ENCODE measurements at places on chromosomes 2 and 18. TPM values are rescaled to one million over a fixed set of nuclear protein-coding genes. Genes with fewer than 3 reads are reported as not detected.

Gene ANKRD30B
- total RNA-seq: not detected

Gene TMEM37
- 2.2 TPM for total RNA-seq

Gene CNGA3
- not detected for total RNA-seq

Gene ITGAV
- 60.1 TPM for total RNA-seq

Gene TOGARAM2
- 0.31 TPM for total RNA-seq

Gene AGXT
- total RNA-seq: 0.31 TPM

Gene CERKL
- 0.29 TPM for total RNA-seq

Gene CYTIP
- 15.8 TPM for total RNA-seq

Gene IL18R1
- 12.4 TPM for total RNA-seq

GRCh38 chr2:14756981-14757657 lies 124.6 kb downstream of the LRATD1 start:
- DNase-seq: no peak

DNA sequence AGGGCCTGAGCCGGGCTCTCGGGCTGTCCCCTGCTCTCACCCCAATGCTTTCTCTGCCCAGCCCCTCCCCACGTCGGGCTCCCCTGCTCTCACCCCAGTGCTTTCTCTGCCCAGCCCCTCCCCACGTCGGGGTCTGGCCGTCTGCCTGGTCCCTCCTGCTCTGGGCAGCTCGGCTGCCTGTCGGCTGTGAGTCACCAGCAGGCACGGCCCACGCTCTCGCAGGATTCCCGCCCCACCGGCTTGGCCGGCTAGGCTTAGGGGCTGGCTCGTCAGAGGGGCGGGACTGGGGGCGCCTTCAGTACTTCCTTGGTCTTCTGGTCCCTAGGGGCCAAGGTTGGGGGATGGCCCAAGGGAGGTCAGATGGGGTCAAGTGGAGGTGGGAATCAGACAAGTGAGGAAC lies 3.3 kb downstream of the BOK start:
- DNase-seq: peak; percentile 92

- peak; percentile 79 for DNase-seq
Observed at GRCh38 chr2:1742681-1743395, 1.5 kb downstream of the PXDN start.

GRCh38 chr2:226669905-226670304 lies 129.7 kb downstream of the IRS1 start:
- DNase-seq: no peak

- DNase-seq: no peak
Observed at GRCh38 chr2:231084565-231084964, 27.9 kb downstream of the PSMD1 start.

DNA sequence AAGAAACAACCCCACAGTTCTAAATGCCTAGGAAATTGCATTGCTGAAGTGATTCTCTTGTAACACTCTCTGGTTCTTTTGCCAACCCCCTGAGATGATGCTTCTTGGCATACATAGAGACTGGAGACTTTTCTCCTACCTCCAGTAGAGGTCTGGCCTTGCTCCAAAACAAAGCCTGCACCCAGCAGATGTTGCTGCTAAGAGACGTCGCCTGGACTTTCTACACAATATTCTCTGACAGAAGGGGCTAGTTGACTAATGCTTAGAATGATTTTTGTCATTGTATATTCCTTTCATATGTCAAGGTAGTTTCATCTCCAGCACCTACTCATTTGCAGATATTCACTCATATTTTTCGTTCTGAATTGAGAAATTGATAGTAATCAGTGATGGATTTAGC lies 24.6 kb downstream of the SOWAHC start:
- DNase-seq: no peak

- no peak for DNase-seq
Observed at GRCh38 chr2:54262015-54262765, 6.2 kb upstream of the TSPYL6 start.

- DNase-seq: no peak
Observed at GRCh38 chr2:197269815-197270214, 40.8 kb downstream of the ANKRD44 start.

DNA sequence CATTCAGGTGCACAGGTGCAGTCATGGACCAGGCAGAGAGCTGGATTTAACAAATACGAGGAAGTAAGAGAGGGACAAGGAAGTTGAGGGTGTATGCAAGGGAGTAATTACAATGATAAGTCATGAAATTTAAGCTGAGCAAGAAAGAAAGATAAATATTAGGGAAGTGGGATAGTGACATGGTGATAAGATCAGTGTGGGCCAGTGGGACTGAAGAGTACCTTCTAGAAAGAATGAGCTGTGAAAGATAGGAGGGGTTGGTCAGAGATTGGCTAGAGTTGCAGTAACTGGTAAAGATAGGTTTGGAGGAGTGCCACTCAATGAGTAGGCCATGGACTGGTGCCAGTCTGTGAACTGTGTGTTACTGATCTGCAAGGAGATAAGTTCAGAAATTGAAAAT lies 200.8 kb upstream of the SIX3 start:
- DNase-seq: no peak

DNA sequence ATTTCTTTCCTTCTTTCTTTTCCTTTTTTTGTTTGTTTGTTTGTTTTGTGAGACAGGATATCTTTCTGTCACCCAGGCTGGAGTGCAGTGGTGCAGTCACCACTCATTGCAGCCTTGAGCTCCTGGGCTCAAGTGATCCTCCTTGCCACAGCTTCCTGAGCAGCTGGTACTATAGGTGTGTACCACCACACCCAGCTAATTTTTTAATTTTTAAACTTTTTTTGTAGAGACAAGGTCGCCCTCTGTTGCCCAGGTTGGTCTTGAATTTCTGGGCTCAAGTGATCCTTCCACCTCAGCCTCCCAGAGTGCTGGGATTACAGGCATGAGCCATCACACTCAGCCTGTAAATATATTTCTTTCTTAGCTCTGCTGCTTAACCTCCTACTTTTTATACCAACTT lies 83.4 kb upstream of the CYP20A1 start:
- DNase-seq: no peak

- no peak for DNase-seq
Observed at GRCh38 chr2:120598416-120598815, 137.3 kb upstream of the GLI2 start.
